ENCODE measurements at places on chromosomes 7 and 10.
A peak's percentile ranks its signal among the peaks of the same experiment; 100 is the strongest.

- DNase-seq: no peak
These were observed 462.2 kb downstream of the AUTS2 start for GRCh38 chr7:70060298-70061068.

- no peak for DNase-seq
These were observed 157.5 kb upstream of the PLXDC2 start for GRCh38 chr10:19658622-19659233.

DNA sequence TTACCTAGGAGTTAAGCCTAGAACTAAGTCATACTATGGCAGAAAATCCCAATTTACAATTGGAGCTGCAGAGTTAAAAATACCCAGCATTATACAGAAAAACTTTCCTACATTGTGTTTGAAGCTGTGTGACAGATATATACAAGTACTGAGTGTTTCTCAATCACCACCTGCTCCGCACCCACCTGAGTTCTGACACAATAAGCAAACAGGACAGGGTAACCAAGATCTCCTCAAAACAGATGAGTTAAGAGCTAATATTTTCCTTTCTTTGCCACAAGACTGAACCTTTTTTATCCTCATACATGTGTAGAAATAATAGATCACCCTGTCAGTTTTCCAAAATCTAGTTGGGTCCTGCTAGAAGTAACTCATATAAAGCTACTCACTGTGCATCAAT lies 186.3 kb downstream of the DOCK4 start:
- DNase-seq: no peak

GRCh38 chr10:62732841-62733653 lies 71.5 kb upstream of the ADO start:
- DNase-seq: peak; percentile 76

DNA sequence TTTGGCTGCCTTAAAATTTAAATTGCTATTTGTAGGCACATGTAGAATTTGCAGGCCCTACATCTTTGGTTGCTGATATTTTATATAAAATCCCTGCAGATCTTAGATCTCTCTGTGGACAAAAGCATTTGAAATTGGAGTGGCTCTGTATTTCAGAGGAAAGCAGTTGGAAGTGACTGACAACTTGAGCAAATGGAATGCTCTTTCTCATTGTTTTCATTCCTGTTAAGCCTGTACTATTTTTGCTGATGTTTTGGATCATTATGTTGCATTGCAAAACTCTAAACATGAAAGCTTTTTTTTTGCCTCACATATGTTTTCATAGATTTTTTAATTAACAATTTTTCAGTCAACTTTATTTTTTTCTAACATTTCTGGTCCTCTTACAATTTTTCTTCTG lies 251.2 kb upstream of the MDFIC start:
- no peak for DNase-seq

DNA sequence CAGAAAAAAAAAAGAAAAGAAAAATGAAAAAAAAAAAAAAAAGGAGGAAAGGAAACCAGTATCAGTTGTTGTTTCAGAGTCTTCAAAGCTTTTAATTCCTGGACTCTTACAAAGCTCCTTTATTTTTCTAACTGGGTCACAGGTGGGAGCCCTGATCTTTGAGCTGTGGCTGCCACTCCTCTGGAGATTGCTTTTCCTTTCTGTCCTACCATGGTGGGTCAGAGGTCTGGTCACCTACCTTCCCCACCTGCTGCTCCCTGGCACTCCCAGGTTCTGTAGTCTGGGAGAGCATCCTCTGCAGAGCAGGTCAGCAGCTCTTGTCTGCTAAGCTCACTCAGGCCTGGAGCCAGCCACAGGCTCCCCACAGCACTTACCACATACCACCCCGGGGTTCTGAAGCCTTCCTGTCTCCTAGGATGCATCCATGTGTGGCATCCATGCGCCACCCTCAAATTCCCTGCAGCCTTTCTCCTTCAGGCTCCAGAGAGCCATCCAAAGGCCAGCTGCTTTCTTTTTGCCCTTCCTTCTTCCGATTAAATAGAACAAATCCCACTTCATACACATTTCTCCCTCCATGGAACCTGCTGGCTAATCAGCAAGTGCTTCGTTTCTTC lies 73.2 kb upstream of the TPK1 start:
- DNase-seq: no peak

DNA sequence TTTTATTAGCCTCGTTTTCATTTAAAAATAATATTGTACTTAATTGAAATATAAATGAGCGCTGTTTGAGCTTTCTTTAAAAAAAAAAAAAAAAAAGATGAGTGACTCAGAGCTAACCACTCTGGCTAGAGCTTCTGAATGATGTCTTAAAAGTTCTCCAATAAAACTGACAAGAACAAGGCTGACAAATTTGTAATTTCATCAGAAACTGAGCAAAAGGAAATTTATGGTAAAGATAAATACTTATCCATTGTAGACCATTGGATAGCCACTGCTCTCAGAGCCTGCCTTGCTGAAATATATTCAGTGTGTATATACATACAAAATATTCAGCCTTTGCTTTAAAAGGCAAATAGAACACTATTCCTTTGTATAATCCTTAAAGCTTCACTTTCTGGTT lies 91.2 kb upstream of the OIT3 start:
- DNase-seq: no peak

DNA sequence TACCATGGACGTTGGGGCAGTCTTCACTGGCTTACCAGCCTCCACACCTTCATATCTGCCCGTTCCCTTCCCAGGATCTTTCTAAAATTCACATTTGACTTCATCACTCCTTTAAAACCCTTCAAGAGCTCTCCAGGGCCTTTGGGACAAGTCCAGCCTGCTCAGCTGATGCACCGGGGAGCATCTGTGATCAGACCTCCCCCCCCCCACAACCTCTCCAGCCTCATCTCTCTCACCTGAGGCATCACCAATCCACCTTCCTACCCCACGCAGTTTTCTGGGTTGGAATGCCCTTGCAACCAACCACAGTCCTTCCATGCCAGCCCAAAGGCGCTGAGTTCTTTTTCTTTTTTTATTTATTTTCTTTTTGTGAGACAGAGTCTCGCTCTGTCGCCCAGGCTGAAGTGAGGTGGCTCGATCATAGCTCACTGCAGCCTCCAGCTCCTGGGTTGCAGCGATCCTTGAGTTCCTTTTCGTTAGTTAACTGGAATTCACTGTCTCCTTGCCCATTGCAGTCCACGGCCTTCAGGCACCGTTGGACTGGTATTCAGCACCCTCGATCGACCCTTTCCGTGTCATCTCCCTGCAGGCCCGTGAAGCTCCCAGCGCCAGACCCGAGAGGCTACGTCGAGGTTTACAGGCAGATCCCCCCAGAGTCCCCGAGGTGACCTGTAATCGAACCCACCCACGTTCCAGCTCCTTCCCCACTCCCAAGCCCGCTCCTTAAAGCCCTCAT lies 654 bp downstream of the ALKBH4 start:
- DNase-seq: peak; percentile 29

- no peak for DNase-seq
These were observed 41.4 kb downstream of the LRRC20 start for GRCh38 chr10:70341016-70341415.

DNA sequence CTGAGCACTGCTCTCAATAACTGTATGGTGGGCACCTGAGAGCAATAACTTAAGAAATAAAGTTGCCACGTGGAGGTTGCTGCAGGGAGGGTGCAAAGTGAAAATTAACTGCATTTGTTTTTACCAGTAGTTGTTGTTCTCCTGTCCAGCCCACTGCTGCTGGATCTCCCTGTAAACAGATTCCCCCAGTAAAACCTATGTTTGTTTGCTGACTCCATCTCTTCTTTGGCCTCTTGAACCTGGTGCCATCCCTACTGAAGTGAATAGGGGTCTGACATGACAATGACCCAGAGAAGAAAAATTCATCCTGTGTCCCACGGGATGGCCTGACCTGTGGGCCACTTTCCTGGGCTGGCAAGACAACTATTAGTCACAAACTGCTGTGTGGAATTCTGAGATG lies 1.7 kb downstream of the MBL2 start:
- DNase-seq: no peak

- no peak for DNase-seq
These were observed 14.1 kb downstream of the ZNF467 start for GRCh38 chr7:149759093-149759860.

GRCh38 chr7:2130096-2130375 lies 102.7 kb downstream of the MAD1L1 start:
- DNase-seq: no peak

DNA sequence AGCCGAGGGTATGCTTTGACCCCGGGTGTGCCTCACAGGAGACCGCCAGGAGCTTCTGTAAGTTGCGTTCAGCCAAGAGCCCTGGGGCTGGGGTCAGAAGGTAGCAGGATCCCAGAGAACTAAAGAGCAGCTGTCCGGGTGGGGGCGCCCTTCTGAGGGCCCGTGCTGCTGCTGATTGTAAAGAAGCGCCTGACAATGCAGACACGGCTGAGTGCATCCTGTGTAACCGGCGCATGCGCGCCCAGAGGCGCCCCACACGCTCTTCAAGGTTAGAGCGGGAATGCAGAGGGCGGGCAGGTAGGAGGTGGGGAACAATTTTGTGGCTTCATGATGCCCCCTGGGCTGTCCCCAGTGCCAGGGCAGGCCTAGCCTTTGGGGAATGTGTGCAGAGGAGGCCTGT lies 210.2 kb upstream of the CTBP2 start:
- no peak for DNase-seq

DNA sequence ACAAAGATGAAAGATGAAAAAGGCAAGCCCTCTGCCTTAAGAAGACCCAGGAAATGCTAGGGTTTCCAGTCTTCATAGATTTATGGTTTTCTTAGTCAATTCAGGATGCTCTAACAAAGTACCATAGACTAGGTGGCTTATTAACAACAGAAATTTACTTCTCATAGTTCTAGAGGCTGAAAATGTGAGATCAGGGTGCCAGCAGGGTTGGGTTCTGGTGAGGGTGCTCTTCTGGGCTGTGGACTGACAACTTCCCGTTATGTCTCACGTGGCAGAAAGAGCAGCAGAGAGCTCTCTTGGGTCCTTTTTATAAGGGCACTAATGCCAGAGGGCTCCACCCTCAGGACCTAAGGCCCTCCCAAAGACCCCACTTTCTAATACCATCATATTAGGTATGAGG lies 23.7 kb downstream of the ELMO1 start:
- DNase-seq: no peak

GRCh38 chr10:129864601-129865126 lies 99.4 kb downstream of the EBF3 start:
- DNase-seq: no peak

- peak; percentile 35 for DNase-seq
These were observed 13.4 kb upstream of the SMNDC1 start for GRCh38 chr10:110317866-110318850.

- peak; percentile 41 for DNase-seq
These were observed 115.4 kb downstream of the MLLT10 start for GRCh38 chr10:21649454-21649872.

DNA sequence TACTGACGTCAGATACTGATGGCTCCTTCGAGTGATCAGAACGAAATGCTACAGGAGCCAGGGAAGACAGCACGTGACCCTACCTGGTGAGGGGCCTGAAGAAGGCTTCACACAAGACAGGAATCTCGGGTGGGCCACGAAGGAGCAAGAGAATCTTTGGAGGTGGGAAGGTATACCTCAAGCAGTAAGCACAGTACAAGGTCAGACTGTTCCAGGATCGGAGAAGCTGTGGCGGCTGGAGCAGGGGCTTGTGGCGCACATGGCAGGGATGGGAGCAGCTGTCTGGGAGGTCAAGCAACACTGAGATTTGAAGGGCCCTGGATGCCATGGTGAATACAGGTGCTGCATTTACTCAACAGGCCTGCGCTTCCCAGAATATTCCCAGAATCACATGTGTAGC lies 45.4 kb downstream of the C10orf143 start:
- no peak for DNase-seq

DNA sequence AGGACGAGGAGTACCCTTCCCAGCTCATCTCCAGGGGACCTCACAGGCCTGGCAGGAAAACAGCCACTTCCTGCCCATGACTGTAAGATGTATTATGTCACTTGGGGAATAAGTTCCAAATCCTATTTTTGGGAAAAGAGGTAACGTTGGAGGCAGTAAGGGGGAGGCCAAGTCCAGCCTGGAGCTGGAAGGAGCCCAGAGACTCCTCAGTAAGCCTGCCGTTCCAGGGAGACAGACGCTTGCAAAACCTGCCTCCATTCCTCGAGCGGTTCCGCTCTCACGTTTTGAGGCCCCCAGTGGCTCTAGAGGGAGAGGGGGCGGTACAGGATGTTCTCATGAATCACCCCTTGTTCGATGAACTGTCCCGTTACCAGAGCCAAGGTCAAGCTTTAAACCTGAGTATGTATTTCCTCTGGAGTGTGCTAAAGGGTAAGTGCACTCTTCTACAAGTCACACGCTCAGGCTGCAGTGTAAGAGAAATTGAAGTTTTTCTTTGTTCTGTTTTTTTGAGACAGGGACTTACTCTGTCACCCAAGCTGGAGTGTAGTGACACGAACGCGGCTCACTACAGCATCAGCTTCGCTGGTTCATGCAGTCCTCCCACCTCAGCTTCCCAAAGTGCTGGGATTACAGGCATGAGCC lies 45.5 kb upstream of the CYTH3 start:
- DNase-seq: peak; percentile 65

DNA sequence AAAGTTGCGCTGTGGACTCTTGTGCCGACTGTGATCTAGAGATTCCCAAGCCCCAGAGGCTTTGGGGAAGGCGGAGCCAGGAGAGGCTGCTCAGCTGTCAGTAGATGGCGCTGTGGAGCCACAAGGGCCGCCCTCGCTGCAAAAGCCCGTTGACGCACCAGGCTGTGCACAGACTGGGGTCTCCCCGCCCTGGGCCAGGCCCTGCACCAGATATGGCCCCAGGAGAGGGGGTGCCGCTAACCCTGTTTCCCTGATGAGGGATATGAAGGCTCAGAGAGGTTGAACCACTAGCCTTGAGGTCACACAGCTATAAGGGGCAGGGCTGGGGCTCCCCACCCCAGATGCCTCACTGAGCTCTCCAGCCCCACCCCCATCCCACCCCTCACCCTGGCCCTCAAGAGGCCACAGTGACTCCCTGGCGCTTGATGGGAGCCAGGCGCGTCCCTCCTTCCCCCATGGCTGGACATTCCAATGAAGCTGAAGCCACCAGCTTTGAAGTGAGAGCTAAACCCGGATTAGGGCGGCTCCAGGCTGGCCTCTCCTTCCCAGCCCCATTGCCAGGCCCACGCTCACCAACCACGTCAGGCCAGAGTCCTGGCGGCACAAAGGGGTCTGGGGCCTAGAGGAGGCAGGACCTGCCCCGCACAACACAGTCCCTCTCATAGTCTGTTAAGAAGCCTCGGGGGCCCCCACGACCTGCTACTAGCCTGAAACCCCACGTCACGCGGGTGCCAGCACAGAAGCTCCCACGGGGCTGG lies 26.4 kb downstream of the MYL10 start:
- peak; percentile 79 for DNase-seq

DNA sequence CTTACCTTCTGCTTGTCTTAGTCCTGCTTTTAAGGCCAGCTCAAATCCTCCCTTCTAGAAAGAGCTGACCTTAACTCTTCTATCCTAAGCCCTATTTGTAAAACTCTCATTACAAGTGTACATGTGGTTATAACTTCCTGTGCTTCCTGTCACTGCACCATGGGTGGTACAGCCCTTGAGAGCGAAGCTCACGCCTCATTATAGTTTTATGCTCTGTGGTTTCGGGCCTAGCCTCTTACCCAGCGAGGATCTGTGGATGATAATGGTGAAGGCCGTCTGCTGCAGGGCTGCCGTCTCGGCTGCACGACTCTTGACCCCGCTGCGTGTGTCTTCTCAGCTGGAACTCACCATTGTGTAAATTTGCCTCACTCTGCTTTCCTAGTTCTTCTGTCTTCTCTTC lies 74.6 kb downstream of the CUL1 start:
- DNase-seq: peak; percentile 60

GRCh38 chr7:81075150-81075549 lies 156.3 kb upstream of the SEMA3C start:
- no peak for DNase-seq

- DNase-seq: no peak
These were observed 38.2 kb downstream of the HK1 start for GRCh38 chr10:69316313-69317059.

GRCh38 chr10:62578916-62579315 lies 204.7 kb downstream of the ZNF365 start:
- no peak for DNase-seq
